AML-193 (cell line): ENCODE measurements at places on chromosomes 2 and 18.

- DNase-seq: no peak
These were observed 165.8 kb downstream of the FMNL2 start for GRCh38 chr2:152500772-152501171.

GRCh38 chr2:37421686-37422085, 77.3 kb downstream of the QPCT start:
- DNase-seq: no peak

DNA sequence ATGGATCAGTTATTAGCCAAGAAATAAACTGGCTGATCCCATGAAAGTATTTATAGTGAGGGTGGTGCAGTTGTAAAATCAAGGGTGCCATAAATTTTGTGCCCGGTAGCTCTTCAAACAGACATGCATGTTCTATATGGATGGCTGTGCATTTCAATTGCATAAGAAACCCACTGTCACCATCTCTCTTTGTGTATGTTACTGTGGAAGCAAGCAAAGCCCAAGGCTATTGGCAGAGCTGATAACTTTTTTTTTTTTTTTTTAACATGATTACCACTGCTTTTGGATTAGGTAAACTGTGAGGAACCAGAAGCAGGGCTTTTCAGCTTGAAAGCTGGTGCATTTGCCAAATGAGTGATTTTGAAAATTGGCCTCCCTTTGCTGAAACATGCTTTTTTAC, 332.6 kb downstream of the SOX11 start:
- no peak for DNase-seq

GRCh38 chr2:226087505-226088365, 688.2 kb downstream of the NYAP2 start:
- DNase-seq: no peak

- peak; percentile 86 for DNase-seq
These were observed 195.6 kb upstream of the POU3F3 start for GRCh38 chr2:104658144-104658835.

GRCh38 chr2:101770726-101771125, 73.2 kb downstream of the MAP4K4 start:
- peak; percentile 59 for DNase-seq

GRCh38 chr2:7333960-7334493, 416.8 kb downstream of the RNF144A start:
- no peak for DNase-seq

DNA sequence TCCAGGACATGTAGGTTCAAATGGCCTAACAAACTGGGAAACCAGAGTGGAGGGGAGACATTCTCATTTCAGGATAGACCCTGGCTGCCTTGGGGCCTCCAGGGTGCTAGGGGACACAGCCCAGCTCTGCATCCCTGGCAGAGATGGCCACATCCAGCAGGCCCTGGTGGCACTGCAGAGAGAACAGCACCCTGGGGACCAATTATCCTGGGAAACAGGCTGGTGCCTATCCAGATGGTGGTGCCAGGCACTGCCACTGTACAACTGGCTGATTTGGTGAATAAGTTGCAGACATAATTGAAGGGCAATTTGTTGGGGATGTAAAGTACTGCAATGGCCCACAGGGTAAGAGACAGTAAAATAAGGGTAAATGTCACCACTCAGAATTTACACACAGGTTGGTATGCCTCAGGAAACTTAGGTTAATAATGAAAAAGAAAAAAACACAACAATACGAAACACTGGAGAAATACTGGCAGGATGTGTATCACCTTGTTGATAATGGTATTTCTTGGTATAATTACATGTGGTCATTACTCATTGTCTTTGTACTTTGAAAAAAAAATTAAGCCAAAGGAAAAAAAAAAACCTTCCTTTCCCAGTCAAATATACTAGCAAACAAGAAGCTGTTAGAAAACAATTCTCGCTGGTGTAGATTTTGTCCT, 12.8 kb upstream of the SFTPB start:
- no peak for DNase-seq

- no peak for DNase-seq
These were observed 24.6 kb upstream of the RNU4ATAC start for GRCh38 chr2:121505986-121506586.

DNA sequence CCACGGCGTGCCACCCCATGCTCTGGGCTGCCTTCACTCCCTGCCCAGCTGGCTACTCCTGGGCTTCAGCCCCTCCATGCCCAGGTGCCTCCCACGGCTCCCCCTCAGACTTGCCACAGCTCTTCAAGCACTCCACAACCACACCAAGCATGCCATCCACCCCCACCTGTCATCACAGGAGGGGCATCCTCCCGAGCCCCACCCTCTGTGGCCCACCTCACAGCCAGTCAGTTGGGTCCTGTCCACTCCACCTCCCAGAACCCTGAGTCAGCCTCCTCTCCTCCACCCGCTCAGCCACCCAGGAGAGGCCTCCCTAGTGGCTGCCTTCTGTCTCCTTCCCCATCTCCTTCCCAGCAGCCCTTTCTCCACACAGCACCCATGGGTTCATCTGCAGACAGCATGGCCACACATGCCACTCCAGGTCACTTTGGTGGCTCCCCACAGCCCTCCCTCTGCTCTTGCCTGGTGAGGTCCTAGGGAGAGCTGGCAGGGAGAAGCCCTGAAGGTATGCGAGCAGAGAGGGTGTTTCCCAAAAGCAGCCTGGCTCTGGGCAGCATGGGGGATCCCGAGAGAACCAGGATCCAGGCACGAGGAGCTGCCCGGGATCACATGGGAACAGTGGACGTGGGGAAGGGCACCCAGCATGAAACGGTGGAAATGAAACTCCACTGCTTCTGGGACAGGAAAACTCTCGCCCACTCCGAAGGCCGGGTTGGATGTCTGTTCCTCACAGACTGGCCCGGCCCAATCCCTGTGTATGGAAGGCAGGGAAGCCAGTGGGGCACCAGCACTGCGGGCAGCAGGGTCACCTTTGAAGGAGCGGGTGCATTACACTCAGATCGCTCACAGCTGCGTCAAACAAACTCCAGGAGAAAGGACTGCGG, 2.7 kb downstream of the LIMS2 start:
- no peak for DNase-seq

DNA sequence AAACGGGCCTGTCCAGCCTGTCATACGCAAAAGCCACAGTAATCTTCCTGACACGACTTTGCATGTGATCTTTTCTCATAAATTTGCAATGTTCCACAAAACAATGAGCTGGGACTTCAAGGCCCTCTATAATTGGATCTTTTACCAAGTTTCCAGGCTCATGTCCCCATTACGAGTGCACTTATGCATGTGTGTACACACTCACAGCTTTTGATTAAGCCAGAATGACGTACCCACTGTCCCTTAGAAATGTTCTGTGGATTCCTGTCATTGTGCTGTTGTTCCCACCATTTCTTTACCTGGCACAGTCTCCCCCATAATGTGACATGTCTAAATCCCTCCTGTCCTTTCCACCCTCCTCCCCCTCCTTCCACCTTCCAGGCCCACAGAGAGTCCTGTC, 19.7 kb upstream of the TMEM247 start:
- no peak for DNase-seq

GRCh38 chr2:30255026-30255425, 23.7 kb downstream of the LBH start:
- no peak for DNase-seq

DNA sequence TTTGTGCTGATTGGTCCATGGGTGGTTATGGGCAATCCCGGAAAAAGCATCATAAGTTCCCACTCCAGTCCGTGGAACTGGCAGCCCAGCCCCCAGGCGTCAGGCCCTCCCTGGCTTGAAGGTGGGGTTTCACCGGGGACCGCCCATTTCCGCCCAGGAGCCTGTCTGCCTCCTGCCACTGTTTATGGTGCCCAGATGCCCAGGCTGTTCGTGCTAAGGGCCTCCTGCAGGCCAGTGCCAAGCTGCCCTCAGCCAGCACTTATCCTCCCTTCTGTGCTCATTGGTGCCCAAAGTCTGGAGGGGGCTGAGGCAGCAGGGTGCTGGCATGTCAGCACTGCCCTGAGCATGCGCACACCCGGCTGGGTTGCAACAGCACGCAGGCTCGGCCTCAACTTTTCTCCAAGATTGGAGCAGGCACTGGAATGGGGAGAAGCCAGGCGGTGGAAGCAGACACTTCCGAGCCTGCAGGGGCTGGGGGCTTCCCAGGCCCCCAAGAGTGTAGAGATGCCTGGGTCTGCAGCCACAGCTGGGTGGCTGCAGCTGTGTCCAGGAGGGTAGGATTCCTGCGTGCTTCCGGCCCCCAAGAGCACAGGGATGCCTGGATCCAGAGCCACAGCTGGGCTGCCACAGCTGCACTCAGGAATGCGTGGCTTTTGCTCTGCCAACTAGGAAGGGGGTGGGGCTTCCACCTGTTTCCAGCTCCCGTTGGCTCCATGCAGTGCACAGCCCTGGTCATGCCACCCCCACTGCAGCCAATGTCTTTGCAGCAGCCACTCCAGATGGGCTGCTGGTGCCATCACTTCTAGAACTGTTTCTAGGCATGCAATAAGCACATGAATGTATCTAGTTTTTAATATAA, 74.0 kb downstream of the AGPS start:
- DNase-seq: no peak

- DNase-seq: peak; percentile 96
These were observed 4.4 kb downstream of the ACTR3 start for GRCh38 chr2:113894156-113894743.

DNA sequence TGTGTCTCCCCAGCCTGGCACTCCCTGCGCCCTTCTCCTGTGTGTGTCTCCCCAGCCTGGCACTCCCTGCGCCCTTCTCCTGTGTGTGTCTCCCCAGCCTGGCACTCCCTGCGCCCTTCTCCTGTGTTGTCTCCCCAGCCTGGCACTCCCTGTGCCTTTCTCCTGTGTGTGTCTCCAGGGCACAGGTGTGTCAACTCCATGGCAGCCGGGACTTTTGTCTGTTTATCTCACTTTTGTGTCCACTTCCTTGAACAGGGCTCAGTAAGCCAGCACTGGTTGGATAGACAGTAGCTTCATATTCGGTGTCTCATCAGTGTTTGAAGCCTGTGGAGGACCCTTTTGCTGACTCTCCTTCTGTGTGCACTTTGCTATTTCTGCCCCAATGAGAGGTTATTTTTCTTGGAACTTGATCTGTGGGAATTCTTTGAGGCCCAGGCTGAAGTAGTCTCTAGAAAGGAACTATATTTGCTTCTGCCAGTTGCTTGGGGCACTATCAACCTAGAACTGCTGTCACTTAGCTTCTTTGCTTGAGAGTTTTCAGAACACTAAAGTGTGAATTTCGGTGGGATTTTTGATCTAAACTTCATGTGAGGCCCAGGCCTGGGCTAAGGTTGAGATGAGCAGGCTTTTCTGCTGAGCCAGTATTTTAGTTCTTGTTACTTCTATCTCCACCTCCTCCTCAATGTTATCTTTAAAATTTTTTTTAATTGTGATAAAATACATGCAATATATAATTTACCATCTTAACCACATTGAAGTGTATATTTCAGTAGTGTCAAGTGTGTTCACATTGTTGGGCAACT, 8.3 kb upstream of the ASB1 start:
- no peak for DNase-seq

DNA sequence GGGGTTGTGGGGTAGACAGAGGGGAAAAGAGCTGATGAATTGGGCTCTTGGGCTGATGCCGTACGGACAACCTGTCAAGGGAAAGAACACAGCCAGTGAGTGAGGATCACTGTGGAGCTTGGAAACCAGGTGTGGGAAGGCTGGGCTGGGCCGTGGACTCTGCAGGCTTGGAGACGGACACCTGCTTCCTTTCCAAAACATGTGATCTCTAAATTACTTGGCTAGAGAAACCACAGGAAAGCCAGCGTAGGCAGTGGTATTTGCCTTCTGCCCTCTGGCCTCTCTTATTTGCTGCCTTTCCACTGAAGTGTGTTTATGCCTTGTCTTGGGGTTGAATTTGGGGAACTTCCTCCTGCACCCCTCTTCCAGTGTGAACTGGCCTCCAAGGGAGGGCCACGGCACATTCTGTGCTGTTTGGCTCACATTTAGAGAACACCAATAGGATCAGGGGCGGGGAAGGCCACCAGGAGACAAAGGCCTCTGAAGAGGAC, 267.7 kb downstream of the PRKCE start:
- DNase-seq: peak; percentile 35

- no peak for DNase-seq
These were observed 21.4 kb upstream of the EML4 start for GRCh38 chr2:42147641-42148274.

DNA sequence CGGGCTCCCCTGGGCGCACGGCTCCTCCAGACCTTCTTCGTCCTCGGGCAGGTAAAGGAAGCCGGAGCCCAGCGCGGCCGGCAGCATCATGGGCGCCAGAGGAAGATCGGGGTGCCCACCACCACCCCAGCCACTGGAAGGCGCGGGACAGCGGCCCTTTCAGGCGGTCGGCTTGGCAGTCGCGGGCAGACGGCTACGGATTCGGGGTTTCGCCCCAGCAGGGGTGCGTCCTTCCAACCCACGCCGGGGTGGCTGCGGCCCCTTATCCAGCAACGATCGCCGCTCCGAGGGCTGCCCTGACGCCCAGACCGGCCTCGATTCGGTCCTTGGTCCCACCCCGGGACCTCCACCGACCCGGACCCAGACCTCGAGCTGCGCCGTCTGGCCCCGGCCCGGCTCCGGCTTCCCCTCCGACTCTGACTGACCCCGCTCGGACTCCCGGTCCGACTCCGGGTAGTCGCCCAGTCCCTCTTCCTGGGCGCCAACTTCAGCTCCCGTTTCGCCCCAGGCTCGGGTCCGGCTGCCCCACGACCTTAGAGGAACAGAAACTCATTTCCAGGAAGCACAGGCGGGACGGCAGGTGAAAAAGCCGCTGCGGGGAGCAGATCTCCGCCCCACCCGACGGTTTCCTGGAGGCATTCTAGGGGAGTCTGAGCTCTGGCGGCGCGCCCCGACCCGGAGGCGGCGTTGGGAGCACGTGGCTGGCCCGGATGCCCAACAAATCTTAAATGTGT, 30.2 kb upstream of the SSB start:
- DNase-seq: no peak

DNA sequence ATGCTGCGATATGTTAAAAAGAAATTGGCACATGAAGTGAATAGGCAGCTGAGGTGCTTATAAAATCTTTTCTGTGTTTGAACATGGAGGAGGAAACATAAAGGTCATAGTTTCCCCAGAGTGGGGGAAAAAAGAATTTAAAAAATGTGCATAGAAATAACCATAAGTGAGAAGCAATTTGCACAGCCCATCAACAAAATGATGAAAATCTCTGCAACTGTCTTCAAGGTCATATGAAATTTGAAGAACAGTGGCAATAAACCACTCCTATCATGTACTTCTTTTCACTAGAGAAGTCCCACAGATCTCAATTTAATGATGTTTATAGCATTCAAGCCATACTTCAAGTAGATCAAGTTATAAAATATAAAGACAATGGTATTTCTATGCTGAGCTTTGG, 46.7 kb upstream of the ZNF804A start:
- no peak for DNase-seq

- peak; percentile 88 for DNase-seq
These were observed 65.7 kb downstream of the SPRED2 start for GRCh38 chr2:65366595-65367125.

GRCh38 chr2:54371460-54372065, 84.6 kb upstream of the SPTBN1 start:
- DNase-seq: no peak

DNA sequence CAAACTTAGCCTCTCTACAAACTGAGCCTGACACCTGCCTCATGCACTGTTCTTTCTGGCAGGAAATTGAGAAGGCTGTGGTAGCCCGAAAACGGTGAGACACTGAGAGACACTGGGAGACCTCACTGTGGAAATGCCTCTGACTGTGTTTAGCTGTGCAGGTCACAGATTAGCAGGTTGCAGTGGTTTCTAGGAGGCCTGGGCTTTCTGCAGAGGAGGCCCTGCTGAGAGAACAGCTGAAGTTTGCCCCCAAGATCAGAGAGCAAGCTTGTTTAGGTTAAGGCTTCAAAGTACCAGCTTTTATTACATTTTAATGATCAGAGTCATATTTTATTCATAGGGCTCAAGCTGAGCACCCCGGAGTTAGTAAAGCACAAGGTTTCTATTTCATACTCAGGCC, 68.7 kb upstream of the LYPD6 start:
- no peak for DNase-seq
